ENCODE measurements at places on chromosomes 2 and 18.
A peak's percentile ranks its signal among the peaks of the same experiment; 100 is the strongest.

GRCh38 chr2:75462721-75463120 is 98.0 kb downstream of the EVA1A start:
- DNase-seq: no peak

- DNase-seq: peak; percentile 74
Measured at GRCh38 chr2:232476791-232477190, 10.8 kb downstream of the ECEL1 start.

- DNase-seq: no peak
Measured at GRCh38 chr2:140892911-140893637, 1237.7 kb downstream of the LRP1B start.

DNA sequence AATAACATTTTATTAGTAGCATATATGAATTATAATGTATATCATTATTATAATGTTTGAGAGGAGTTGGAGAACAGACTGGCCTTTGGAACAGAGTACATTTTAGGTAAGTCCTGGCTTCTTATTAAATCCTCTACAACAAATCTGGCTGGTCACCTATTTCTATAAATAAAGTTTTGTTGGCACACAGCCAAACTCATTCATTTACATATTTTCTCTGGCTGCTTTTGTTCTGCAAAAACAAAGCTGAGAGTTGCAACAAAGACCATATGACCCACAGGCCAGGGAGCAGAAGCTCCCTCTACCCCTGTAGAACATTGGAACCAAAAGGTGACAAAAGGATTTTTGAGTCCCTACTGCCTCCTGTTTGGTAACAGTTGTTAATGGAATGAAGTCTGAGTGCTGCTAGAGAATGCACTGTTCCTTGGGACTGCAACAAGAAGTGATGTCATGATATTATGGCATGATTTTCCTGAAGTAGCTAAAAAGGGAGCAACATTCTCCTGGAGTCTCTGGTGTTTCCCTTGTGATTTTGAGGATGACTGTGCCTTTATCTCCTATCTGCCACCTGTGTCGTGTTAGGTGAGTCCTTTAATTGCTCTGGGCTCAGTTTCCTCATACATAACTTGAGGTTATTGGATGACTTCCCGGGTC is 22.0 kb upstream of the SP9 start:
- no peak for DNase-seq

- no peak for DNase-seq
Measured at GRCh38 chr18:62935994-62936393, 220.7 kb downstream of the PHLPP1 start.
